ENCODE measurements at places on chromosomes 6 and 20.

DNA sequence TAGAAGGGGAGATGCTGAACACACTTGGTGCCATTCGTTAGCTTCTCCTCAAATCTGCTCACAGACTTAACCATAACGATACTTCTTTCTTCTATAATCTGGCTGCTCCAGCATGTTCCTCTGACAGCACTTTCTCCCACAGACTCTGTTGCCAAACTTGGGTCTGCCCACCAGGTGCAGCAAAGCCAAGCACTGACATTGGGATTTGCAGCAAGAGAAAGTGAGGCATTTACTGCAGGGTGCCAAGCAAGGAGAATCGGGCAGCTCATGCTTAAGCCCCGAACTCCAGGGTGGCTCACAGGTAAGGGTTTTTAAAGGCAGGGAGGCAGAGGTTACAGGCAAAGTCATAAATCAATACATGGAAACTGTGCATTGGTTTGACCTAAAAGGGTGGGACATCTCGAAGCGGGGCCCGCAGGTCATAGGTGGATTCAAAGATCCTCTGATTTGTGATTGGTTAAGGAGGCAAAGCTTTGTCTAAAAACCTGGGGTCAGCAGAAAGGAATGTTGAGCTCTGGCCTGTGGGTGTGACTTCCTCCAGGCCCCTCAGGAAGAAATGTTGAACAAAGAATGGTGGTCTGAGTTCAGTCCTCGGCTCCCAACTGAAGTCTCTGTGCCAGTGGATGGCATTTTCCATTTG lies 25.1 kb upstream of the PNPLA1 start:
- DNase-seq: no peak

DNA sequence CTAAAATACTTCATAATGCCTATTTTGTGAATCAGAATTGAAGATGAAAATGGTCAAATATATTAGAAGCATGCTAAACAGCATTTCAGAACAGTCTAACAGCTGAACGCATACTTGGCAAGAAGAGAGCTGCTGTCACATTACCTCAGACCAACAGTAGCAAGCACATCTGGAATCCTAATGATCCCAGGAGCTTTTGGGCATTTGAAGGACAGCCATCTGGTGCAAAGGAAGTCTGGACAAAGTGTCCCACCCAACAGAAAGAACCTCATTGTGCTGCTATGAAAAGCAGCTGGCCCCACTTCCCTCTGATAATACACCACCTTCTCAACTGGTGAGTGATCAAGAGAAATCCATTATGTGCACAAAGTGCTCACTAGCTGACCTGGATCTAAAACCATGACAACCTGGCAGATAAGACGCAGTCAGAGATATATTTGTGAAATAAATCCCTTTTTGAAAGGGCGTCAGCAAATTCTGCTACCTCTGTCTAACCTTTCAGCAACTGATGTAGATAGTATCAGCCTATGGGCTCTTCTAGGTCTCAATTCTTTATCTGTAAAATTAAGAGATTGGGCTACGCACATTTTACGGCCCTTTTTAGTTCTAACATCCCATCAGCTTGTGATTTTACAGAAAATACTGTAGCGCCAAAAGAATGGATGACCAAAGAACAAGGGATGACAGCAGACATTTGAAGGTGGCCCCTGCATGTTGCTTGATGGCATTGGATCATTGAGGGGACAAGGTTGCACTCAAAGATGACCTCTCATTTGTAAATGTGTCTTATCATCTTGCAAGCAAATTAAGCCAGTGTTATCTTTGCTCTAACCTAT lies 78.7 kb downstream of the SGK1 start:
- peak; percentile 23 for DNase-seq

- DNase-seq: no peak
These were observed 84.6 kb downstream of the FYN start for GRCh38 chr6:111788379-111789276.

GRCh38 chr20:8860011-8860495 lies 208.8 kb upstream of the PLCB4 start:
- DNase-seq: no peak

GRCh38 chr6:107524626-107525025 lies 34.7 kb downstream of the SOBP start:
- no peak for DNase-seq

GRCh38 chr20:51446656-51447055 lies 95.9 kb downstream of the NFATC2 start:
- DNase-seq: no peak
